CD4-positive, alpha-beta T cell treated with Interleukin-6 at 100 ng/mL for 8 hours (primary cell): ENCODE measurements at places on chromosomes 12 and 14.

DNA sequence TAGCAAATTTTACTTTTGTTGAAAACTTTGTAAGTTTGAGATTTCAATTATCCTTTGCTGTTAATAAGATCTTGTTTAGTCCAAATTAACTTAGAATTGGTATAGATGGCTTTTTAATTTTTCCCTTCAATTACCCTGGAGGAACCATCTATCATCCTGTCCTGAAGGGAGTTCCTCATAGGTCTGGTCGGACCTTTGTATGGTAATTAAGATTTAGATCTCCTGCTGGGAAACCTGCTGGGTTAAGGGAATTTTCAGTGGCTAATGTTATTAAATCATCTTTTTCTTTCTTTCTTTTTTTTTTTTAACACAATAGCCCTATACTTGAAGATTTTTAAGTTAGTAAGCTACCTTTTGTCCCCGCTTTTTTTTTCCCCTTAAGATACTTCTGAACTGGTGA lies 63.0 kb upstream of the PRMT8 start:
- DNase-seq: no peak

GRCh38 chr14:59208224-59208814 lies 19.9 kb downstream of the DAAM1 start:
- DNase-seq: no peak

DNA sequence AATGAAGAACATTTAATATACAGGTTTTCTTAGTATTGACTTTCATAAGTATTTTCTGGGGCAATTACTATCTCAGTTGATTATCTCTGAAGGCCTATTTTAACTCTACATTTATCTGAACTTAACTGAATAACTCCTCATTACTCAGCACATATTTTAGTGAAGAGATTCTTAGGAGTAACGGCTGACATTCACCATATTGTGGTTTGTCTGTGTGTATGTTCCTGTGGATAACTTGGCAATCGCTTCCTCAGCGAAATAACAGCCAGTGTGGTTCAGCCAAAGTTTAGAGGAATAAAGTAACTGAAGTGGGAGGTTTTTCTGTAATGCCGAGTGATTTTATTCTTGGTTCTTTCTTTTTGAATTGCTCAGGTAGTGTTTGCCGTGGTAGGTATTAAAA lies 168.0 kb downstream of the RAD51B start:
- no peak for DNase-seq

DNA sequence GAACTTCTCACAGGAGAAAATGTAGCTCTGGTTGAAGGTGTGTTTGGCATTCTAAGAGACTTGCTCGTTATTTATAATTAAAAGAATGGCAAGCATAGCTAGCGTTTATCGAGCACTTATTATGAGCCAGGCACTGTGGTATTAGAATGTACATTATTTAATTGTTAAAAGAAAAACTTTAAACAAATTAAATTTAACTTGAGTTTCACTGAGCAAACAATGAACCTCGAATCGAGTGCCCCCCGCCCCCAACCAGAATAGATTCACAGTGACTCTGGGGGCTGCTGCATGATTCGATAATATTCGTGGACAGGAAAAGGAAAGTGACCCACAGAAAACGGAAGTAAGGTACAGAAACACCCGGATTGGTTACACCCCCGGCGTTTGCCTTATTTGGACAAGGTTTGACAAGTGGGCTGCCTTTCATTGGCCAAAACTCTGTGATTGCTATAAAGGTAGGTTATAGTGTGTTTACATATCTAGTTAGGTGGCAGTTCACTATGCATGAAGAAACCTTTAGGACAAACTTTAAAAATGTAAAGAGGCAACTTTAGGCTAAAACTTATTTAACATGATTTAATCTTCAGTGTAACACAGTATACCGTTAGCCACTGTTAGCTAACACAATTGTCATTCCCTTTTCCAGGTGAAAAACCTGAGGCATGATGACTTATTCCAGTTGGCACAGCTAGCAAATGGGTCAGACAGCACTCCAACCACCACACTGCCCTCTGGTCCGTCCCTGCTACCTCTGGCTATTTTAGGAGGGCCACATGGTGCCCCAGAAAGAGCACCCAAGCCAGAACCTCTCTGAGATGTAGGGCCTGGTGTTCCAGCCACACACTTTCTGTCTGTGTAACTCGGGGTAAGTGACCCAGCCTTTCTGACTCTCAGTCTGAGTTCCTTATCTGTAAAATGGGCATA lies 7.1 kb downstream of the SCNN1A start:
- DNase-seq: no peak

DNA sequence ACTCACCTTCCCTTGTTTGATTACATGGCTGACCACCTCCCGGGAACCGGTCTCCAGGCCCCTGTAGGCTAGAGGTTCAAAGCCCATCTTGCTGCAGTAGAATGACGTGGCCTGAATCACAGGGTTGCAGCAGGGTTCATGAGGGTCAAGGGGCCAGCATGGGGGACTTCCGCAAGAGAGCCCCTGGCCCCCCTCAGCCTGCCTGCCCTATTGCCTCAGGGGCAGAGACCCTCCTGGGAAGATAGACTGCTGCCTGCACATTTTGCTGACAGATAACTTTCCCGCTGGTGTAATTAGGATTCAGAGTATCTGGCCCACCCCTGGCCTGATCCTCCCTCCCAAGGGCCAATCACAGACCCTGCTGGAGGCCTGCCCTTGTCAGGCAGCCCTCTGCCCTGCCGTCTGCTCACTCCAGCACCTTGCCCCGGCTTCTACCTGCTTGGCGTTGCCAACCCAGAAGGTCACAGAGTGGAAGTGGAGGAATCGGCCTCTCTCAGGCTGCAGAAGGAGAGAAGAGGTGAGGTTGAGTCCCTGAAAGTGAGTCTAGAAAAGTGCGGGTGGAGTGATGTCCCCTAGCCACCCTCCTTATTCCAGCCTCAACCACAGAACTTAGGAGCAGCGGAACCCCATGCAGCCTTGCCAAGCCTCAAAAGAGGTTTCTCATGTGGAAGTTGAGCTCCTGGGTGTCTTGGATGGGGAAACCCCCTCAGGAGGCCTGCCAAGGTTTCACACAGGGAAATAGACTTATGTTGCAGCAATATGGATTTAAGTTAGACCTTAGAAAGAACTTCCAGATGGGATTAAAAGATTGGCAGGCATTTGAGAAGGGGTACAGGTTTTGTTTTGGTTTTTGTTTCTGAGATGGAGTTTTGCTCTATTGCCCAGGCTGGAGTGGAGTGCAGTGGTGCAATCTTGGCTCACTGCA lies 1.1 kb downstream of the HPD start:
- no peak for DNase-seq

GRCh38 chr14:94462763-94463572 lies 10.4 kb upstream of the SERPINA11 start:
- no peak for DNase-seq

DNA sequence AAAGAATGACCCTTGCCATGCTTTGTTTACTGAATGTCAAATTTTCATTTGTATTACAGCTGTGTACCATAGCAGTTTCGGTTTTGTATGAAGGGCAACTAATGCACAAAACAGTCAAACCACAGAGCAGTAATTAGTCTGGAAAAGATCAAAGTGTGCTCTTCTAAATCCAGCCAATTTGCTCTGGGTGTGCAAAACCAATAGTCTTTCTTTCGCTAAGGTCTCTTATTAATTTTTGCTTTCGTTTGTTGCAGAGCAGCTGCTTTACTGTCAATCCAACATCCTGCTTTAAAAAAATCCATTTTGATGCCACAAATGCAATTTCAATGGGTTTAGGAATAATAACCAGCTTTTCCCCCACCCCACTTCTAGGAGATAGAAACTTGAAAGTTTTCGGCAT lies 114.2 kb downstream of the BRMS1L start:
- no peak for DNase-seq

DNA sequence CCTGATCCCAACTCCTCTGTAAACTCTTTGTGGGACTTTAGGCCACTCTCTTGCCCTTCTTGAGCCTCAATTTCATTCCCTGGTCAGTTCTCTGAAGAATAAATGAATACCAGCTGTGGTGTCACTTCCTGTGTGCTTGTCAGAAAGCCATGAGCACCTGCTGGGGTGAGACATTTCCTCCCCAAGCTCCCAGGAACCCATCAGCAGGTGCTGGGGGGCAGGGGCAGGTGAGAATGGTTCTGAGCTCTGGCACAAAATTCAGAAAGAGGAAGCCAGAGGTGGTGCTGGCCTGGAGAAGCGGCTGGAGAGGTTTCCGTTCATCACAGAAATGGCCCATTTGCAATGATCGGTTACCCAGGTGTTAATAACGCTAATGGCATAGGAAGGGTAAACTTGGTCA lies 14.9 kb downstream of the LHX5 start:
- DNase-seq: no peak

DNA sequence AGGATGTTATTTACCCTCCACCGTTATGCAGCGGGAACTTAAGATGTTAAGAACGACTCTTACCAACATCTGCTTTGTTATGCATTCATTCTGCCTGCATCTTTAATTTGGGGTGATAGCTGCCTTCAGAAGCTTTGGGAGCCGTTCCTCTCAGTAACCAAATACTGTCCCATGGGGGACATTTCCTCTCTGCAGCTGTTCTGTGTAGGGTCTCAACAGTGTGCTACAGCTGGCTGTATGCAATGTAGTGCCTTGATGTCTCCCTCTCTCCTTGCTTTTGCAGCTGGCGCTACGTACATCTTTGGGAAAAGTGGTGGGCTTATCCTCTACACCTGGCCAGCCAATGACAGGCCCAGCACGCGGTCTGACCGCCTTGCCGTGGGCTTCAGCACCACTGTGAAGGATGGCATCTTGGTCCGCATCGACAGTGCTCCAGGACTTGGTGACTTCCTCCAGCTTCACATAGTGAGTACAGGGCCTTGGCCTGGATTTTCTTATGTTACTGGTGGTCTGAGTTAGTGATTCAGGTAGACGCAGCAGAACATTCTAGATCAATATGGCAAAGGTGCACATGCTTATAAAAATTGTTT lies 744.3 kb downstream of the DIO2 start:
- no peak for DNase-seq

GRCh38 chr12:76631741-76632140 lies 72.2 kb upstream of the OSBPL8 start:
- DNase-seq: no peak

DNA sequence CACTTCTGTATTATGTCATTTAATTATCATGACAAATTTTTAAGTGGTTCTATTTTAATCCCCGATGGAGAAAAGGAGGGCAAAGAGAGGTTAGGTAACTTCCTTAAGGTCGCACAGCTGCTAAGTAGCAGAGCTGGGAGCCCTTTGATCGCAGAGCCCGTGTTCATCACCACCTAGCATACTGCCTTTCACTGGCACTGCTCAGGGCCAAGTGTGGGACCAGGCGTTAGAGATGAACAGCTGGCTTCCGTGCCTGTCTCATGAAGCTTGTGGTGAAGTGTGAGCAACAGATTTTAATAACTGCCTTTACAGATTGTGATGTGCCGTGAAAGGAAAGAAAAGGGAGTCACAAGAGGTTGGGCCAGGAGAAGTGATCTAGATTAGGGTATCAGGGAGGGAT lies 273.6 kb downstream of the AKAP6 start:
- DNase-seq: no peak

GRCh38 chr14:67508956-67509355 lies 20.4 kb upstream of the TMEM229B start:
- no peak for DNase-seq

DNA sequence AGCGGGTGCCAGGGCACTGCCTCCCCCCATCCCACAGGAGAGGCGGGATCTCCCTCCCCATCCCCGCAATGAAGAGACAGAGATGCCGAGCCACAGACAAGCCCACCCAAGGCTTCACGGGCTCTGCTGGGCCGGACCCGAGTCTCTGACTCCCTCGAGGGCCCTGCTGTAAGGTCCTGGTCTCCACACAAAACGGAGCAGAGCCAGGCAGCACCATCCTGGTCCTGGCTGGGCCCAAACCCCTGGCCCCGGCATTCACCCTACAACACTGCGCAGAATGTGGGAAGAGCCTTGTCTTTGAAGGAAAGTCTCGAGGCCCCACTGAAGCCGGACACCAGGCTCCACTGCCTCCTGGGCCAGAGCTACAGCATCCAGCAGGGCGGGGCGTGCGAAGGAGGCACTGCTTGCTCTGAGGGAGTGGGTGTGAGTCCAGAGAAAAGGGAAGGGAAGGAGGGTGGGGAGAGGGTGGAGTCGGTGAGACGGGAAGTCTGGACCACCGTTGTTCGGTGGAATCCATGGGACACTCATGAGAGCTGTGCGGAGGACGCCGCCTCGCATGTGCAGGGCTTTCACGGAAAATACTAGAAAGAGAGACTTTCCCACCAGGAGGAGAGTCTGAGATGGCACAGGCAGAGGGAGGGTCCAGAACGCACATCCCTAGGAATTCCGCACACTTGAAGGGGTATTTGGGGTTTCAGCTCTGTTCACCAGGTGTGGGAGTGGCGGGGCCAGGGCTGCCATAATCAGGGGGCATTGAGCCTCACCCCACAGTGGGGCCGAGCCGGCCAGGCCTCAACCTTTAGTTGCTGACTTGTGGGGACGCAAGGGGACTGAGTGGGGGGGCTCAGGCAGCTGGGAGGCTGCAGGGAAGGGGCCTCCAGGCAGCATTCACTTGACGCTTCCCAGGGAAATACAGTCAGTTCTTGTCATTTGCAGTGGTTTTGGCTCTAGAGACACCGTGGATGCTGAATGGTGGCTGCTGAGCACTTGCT lies 36.8 kb downstream of the GALNT9 start:
- DNase-seq: no peak

DNA sequence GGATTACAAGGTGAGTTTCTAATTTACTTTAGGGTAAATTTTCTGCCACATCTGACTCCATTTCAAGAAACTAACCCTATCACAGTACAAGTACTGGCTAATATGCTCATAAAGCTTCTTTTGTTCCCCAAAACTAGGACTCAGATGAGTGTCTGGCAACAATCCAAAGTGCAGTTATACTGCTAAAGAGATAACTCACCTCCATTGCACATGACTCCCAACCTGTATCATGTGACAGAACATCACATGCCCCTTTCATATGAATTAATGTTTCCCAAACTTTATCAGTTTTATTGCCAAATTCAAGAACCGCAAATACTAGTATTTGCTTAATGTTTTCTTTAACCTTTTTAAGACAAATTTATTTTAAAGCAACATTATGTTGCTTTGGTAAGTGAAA lies 3.9 kb upstream of the PPP1R12A start:
- DNase-seq: no peak
